Dermis microvascular lymphatic vessel endothelial cell (primary cell): ENCODE measurements at places on chromosomes 5 and 9. TPM values are rescaled to one million over a fixed set of nuclear protein-coding genes. Genes with fewer than 3 reads are reported as not detected.
A peak's percentile ranks its signal among the peaks of the same experiment; 100 is the strongest.

DNA sequence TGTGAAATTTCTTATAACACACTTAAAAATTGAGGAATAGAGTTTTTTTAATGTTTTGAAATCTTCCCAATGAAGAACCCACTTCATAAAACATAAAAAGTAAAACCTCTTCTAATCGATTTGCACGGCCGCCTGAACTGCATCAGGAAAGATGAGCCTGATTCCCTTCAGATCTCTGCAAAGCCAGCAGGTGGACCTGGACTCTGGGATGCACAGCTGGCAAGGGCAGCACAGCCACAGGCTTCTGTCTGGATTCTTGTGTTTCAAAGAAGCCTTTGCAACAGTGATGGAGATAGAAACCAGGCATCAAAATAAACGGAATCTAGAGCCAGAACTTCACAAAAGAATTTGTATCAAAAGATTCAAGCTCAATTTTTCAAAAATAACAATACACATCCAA, 36.0 kb upstream of the SPATA31C2 start:
- no peak for DNase-seq

- DNase-seq, result no peak
Measured at GRCh38 chr5:33371660-33372059, 69.1 kb upstream of the TARS1 start.

The FANCG gene
- total RNA-seq, result 13.9 and 19.3 TPM in 2 replicates

The RNF183 gene
- not detected in 2 replicates for total RNA-seq

The GPR150 gene
- 0.13 TPM in 2 replicates for total RNA-seq

The ERCC8 gene
- 12.7 and 16.8 TPM in 2 replicates for total RNA-seq

GRCh38 chr5:55226027-55226933, 835 bp downstream of the MCIDAS start:
- DNase-seq, result no peak

The BRINP1 gene
- 0.26 and 1.9 TPM in 2 replicates for total RNA-seq

DNA sequence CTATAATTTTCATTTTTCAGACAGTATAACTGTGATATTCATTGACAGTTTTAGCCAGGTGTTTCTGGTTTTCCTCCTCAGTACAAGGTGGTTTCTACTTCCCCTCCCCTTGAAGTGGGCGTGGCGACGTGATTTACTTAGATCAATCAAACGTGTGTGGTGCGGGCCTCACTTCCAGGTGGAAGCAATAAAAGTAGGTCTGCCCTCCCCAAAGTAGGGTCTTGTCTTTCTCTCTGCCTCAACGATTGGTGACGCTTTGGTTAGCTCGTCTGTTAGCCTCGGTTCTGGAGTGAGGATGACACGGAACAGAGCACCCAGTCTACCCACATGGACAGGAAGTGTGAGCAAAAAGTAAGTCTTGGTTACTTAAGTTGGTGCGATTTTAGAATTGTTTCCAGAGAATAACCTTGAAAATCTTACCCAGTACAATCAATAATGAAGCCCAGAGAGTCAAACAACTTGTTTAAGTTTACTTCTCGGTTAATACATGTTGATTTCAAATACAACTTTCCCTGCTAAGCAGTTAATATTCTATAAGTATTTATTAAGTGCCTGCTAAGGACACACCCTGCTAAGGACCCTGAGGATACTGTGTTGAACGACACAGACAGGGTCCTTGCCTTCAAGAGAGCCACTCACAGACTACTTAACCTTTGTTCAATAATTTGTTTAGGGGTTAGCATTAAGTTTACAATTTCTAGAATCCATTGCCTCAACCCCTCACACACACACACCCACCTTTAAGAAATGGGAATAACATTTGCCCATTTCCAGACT, 48.4 kb downstream of the COX7C start:
- DNase-seq, result no peak

DNA sequence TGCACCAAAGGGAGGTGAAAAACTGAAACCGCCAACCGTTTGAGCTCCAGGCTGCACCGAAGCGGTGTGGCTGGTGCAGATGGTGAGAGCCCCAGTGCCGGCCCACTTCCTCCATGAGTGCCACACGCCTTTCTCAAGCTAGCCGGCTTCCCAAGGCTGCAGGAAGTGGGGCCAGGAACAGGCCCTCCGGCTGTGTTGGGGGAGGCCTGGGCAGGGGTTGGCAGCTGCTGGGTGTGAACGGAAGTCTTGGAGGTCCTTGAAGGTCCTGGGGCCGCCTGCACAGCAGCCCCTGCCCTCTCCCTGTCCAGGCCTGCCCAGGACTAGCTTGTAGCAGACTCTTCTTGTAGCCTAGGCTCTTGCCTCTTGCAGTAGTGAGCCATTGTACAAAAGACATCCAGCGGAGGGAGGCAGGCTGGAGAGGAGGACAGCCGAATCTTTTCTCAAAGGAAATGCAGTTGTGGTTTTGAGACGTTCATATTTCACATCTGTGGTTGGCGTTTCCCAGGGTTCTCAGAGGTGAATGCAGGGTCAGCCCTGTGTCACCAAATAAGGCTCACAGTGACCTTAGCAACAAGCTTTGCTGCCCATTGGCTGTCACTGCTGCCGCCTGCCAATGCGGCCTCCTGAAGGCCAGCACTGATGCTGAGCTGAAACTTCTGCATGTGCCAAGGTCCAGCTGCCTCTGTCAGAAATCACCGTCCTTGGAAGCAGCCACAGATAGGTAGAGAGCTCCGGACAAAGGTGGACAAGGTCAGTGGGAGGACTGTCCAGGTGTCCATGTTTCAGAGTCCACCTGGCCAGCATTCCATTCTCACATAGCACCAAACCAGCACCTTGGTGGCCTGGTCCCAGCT, 23.9 kb downstream of the IRF1 start:
- no peak for DNase-seq

DNA sequence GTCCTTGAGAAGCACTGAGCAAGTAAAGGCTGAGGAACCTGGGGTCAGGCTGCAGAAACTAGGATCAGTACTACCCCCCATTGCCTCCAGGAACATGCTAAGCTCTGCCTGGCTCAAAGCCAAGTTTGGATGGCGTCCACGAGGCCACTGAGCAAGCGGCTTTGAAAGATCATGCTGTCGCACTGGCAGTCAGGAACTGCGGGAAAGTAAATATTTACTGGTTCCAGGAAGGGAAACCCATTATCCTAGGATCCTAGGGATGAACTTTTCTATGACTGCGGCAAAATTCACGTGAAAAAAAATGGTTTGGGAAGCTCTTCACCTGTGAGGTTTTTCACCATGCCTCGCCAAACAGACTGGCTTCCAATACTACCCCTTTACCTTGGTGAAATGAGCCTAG, 75.3 kb upstream of the PJA2 start:
- peak; percentile 86 for DNase-seq

GRCh38 chr5:97929383-97929782, 746.3 kb upstream of the RIOK2 start:
- no peak for DNase-seq

The EQTN gene
- total RNA-seq, result under 0.01 TPM in 1 of 2 replicates, not detected in the other

DNA sequence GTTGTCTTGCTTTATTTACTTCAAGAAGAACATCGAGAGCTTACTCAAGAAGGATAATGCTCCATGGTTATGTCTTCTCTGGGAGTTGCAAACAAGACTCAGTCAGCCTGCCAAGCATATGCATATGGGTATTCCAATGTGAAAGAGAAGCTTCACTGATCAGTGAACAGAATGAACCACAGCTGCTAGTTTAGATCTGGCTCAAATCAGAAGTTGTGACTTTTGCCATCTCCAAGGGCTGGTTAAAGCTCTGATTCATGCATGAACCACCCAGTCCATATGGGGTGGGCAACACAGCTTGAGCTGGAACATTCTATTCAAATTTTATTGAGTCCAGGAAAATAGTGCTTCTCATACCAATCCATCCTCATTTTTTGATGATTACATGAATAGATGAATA, 50.0 kb downstream of the ATPSCKMT start:
- no peak for DNase-seq

The ARID3C gene
- 0.25 TPM in 1 of 2 replicates, not detected in the other for total RNA-seq

DNA sequence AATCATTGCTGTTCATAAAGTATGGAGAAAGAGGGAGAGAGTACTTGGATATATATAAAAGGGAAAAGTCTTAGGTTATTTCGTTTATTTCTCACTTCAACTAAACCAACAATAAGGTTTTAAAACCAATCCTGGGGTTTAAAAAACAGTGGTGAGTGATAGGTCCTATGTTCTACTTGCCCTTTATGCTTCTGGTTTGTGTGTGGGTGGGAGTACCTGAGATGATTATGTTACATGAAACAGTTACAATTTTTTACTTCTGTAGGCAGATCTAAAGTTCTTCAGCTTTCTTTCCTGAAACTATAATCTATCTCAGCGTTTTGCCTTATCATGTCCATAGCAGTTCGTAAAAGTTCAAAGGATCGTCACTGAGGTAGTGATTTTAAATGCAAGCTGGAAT, 49.2 kb downstream of the STX17 start:
- no peak for DNase-seq

The KIAA0825 gene
- total RNA-seq, result 0.90 and 1.4 TPM in 2 replicates

- no peak for DNase-seq
Measured at GRCh38 chr9:129580211-129580915, 40.5 kb downstream of the C9orf50 start.

DNA sequence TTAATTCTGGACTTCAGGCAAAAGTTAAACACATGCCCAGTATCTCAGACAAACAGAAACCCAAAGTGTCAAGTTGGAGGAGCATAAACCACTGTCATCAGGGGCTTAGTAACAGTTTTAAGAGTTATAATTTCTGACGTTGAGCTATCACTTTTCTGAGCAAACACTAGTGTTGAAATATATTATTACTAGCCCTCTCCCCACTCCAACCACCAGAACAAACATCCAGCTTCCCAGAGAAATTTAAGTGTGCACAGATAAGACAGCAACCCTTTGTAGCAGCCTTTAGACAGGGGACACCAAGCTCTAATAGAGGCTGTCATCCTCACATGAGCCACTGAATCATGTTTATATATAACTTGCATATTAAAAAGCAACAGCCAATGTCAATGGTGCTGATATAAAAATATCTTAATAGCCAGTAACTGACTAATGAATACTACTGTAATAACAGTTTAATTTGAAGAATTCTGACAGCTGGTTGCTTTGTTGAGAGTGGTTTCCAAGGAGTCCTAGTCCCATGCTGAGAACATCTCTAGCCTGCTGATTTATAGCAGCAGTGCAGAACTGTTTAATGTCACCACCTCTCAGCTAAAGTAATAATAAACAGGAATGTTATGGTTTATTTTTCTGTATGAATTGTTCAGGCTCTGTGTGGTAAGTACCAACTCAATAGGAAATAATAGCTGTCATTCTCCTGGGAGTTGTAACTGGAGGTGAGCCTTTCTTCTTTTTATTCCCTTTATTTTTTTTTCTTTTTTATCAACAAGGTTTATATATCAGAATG, 528.7 kb upstream of the ZNF608 start:
- DNase-seq, result no peak

- DNase-seq, result no peak
Measured at GRCh38 chr5:172556262-172556661, 84.8 kb upstream of the NEURL1B start.

The DMGDH gene
- 0.51 and 0.76 TPM in 2 replicates for total RNA-seq

- no peak for DNase-seq
Measured at GRCh38 chr5:154236-154635, 37.1 kb upstream of the LRRC14B start.

DNA sequence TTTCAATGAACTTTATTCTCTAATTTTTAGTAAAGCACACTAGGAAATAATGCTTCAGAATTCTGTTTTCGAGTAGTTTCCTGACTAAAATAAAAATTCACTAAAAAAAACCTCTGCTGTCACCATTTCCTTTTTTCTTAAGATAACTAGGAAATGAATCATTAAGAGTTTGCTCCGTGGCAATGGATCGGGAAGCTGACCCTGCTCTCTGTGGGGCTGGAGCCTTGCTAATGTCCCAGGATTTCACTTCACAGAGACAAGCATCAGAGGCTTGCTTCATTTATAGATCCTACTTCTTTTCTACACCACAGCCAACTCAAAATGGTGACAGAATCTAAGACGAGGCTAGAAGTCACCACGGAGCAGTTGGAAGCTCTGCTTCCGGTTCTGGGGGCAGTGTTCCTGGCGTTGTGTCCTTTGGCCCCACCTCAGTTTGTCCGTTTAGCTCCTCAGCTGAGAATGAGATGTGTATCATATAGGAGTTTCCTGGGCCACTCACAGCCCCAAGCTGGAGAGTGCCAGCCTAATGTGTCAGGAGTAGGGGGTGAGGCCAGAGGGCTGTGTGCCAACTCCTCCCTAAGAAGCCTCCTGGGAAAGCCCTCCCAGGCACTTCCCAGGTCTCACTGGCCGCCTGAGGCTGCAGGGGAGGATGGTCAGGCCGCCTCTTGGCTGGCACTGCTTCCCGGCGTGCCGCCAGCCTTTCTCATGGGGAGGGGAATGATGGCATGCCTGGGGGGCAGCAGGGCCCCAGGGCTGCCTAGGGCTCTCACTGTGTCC, 19.6 kb downstream of the TENT4A start:
- DNase-seq, result peak; percentile 21

The PFN3 gene
- not detected in 2 replicates for total RNA-seq

- no peak for DNase-seq
Measured at GRCh38 chr5:107808671-107809137, 138.0 kb upstream of the EFNA5 start.

The SHB gene
- total RNA-seq, result 14.1 and 19.8 TPM in 2 replicates

DNA sequence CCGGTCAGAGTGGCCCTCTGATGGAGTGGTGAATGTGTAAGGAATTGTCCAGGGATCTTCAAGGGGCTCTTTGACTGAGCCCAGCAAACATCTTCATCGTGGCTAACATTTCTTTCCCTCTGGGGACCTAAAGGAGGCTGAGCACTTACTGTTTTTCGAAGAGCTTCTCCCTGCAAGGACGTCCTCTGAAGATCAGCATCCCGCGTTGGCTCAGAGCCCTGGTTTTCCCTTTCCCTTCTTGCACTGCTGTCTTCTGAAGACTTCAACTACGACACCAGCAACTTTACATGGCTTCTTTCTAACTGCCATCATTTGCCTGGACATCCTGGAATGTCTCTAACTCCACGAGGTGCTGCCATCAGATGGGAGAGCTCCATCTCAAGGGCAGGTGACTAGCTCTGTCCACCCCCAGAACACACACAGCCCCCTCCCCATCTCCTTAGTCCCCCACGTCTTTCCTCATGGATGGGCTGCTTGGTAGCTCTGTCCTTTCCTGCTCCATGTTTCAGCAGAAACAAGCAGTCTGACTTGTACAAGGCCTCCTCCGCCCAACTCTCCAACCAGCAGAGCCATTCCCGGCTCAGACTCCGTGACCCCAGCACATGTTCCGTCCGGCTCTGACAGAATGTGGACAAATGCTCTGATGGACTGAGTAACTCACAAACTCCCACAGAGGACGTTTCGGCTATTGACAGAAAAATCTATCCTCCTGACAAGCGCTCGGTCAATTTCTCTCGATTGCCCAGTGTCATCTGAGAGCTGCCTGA, 17.1 kb downstream of the SHB start:
- no peak for DNase-seq

GRCh38 chr9:131628459-131629225, 83.3 kb downstream of the PRRT1B start:
- no peak for DNase-seq
